ENCODE measurements at places on chromosomes 13 and 19.

GRCh38 chr19:6826281-6826920, 53.9 kb downstream of the VAV1 start:
- DNase-seq = no peak

- no peak for DNase-seq
These were observed 1.9 kb upstream of the KL start for GRCh38 chr13:33014291-33014690.

GRCh38 chr13:37368501-37368900, 230.1 kb downstream of the POSTN start:
- no peak for DNase-seq

GRCh38 chr19:55391702-55392615, 6.2 kb downstream of the RPL28 start:
- no peak for DNase-seq

DNA sequence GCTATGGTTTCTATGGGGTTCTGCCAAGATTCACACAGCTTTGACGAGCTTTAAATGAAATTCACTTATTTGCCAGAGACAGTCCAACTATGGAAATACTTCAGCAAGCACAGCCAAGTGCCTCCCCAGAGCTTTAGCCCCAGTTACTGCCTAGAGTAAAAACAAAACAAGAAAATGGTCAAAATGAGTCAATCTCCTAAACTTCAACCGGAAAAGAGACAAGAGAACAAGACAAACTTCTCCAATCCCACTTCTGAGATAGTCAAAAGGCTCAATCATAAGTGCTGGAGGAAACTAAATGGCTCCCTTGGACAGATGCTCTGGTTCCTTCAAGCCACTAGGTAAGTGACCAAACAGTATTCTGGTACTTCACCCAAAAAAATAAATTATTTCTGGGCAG, 65.8 kb downstream of the KATNAL1 start:
- no peak for DNase-seq

- DNase-seq = no peak
These were observed 463.5 kb downstream of the GPC6 start for GRCh38 chr13:93690139-93690538.

- DNase-seq = no peak
These were observed 1317.0 kb downstream of the PCDH9 start for GRCh38 chr13:65913173-65913572.

GRCh38 chr13:109998684-109999533, 212.5 kb upstream of the IRS2 start:
- DNase-seq = no peak

DNA sequence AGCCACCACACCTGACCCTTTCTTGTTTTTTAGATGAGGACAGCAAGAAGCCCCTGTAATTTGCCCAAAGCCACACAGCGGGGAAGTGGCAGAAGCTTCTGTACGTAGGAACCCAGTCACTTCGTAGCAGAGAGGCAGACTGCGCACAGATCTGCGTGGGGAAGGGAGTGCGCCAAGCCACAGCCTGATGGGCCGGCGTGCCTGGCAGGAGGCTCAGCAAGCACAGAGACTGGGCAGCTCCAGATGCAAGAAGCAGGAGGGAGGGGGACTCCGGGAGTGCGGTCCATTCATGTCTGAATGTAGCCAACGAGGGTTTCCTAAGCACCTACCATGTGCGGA, 347 bp upstream of the TJP3 start:
- no peak for DNase-seq

DNA sequence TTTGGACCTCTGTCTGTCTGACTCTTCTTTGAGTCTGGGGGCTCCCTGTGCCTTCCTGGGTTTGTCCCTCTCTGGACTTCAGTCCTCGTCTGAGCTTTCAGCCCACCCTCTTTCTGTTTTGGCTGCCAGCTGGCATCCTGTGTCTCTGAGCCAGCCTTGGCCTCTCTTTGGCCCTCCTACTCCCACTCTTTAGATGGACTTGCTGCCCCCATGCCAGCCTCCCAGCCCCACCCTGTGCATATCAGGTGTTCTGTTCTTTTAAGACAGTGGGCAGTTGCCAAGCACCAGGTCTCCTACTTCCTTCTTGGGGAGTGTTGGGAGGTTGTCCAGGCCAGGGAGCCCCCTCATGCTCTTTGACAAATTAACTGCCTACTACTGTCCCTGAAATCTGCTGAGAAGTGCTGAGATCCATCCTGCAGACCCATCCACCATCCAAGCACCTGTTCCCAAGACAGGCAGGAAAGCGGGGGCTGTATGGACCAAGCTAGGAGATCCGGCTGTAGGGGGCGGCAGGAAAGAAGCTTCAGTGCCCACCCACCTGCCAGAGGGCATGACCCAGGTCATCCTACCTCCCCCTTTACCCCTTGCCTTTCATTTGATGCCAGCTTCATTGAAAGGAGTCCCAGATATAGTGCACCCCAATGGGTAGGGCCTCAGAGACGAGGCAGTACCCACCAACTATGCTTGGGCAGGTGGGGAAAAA, 9.6 kb downstream of the CIC start:
- no peak for DNase-seq

- DNase-seq = no peak
These were observed 4.3 kb downstream of the ERCC1 start for GRCh38 chr19:45419396-45419795.

GRCh38 chr19:8046569-8047165, 5.9 kb upstream of the CCL25 start:
- DNase-seq = no peak

- no peak for DNase-seq
These were observed 94.1 kb downstream of the RNASEH2B start for GRCh38 chr13:51003642-51004041.

GRCh38 chr13:23845105-23845725, 44.0 kb downstream of the MIPEP start:
- no peak for DNase-seq

DNA sequence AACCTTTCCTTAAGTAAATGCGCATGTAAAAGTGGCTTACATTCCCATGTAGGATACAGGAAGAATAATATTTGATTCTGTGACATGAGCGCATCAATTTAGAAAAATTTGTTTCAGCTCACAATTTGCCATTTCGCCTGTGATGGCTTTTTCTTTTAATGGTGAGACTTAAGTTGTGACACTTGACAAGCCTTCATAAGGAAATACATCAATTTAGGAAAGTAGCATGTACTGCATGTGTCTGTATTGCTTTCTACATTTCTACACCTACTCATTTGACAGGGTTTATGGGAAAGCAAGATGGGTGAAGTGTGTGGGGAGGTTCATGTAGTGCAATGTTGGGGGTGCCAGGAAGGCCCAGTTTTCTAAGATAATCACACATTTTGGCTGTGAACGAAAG, 12.1 kb upstream of the SCEL start:
- no peak for DNase-seq

GRCh38 chr13:32075170-32075851, 43.7 kb downstream of the FRY start:
- no peak for DNase-seq

DNA sequence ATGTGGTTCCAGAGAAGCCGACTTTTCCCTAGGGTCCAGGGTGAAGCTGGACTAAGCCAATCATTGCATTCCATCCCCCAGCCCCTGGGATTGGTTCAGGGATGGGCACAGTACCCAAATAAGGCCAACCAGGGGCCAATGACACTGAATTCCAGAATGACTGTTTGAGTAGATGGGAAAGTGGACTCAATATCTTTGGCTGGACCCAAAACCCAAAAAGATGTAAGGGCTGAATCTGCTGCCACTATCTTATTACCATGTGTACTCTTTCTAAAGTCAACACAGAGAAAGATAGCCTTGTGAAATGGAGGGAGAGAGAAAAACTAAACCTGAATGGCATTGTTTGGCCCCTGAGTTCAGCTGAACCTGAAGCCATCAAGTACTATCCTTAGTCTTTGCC, 39.2 kb upstream of the TNFSF11 start:
- DNase-seq = no peak

DNA sequence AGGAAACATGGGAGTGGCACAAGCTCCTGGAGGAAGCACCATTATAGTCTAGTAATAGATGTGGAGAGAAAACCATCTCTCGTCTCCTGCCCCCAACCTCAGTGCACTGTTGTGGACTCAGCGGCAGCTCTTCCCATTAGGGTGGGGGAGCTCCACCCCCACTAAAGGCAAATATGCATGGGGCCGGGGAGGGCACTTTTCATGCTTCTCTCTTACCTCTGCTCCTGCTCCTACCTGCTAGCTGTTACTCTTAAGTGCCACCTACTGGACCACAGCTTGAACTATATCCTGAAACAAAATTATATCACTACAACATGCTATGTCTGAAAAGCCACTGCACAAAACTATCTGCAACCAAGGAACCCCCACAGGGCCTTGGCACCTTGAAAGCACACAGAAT, 112.6 kb upstream of the DACH1 start:
- no peak for DNase-seq

GRCh38 chr19:13163609-13164342, 13.6 kb downstream of the IER2 start:
- DNase-seq = peak; percentile 48

DNA sequence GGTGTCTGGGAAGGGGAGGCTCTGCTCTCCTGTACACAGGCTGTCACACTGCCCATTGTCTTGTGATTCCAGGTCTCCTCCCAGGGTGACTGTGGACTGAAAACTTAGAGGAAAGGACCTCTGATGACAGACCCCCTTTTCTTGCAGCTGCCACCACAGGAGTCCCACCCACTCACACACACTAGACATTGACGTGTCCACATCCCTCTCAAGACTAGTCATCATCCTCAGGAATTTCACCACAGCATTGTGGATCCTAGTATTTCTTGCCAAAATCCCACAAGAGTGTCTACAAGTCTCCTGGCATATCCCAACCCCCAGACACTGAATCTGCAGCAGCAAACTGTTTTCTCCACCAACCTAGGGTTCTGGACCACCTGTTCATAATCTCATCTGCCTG, 5.3 kb downstream of the ZNF85 start:
- no peak for DNase-seq

GRCh38 chr13:31179754-31180153, 18.1 kb upstream of the HSPH1 start:
- no peak for DNase-seq

GRCh38 chr13:23472189-23472588, 38.7 kb upstream of the SACS start:
- no peak for DNase-seq

- DNase-seq = no peak
These were observed 374.5 kb upstream of the NBEA start for GRCh38 chr13:34567597-34567996.

DNA sequence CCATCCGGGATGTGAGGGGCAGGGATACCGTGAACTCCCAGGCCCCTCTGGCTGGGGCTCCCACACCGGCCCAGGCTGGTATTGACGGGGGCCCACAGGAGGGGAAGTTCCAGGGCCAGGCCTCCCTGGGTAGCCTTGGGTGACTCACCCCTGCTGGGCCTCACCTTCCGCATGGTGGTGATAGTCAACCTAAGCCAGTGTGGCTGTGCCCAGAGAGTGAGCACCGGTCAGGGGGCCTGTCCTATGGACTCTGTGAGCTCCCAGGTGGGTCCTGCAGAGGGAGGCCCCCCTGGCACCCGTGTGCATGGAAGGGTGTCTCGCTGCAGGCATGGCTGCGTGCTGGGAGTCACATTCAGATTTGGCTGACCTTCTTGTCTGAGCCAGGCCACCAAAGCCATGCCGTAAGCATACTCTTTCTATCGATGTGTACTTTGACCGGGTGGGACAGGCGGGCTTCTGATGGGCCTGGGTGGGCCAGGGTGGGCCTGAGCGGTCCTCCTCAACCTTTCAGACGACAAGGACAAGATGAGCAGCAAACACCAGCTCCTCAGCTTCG, 27.6 kb downstream of the DHX34 start:
- no peak for DNase-seq

- no peak for DNase-seq
These were observed 10.4 kb downstream of the MIDN start for GRCh38 chr19:1258707-1259205.

DNA sequence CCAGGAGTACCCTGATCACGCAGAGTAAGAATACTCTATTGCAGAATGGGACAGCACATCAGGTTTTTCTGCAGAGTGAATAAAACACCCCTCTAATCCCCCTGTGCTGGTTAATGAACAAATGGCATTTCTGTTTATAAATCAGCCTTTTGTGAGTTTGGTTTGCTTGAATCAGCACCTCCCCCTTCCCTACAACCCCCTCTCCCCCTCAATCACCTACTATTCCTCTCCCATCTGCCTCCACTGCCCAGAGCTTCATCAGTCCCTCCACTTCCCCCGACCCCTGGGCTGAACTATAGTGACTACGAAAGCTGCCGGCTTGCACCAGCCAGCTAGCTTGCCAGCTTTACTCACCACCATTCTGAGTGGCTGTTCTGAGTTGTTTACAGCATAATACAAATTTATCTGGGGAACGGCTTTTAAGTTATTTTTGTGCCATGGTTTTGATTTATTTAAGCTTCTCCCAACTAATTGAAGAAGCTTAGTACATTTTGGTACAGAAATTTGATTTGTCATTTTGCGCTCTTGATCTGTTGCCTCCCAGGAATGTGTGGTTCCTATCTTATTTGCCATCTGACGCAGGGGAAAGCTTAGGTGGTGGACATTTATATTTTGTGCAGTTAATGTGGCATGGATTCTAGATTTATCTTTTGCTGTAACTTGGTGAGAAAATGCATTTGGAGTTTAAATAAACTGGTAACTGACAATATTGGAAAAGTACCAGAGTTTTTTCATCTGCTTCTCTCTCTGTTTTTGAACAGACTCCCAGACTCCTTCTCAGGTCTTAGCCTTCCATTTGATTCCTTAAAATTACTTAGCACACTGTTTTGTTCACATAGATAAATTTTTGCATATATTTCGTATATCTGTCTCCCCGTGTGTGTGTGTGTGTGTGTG, 41.7 kb upstream of the WDFY2 start:
- no peak for DNase-seq

GRCh38 chr13:58376775-58377174, 745.2 kb downstream of the PCDH17 start:
- no peak for DNase-seq

- no peak for DNase-seq
These were observed 13.9 kb downstream of the TINCR start for GRCh38 chr19:5553892-5554291.

GRCh38 chr19:1884719-1885334, 469 bp downstream of the ABHD17A start:
- no peak for DNase-seq

DNA sequence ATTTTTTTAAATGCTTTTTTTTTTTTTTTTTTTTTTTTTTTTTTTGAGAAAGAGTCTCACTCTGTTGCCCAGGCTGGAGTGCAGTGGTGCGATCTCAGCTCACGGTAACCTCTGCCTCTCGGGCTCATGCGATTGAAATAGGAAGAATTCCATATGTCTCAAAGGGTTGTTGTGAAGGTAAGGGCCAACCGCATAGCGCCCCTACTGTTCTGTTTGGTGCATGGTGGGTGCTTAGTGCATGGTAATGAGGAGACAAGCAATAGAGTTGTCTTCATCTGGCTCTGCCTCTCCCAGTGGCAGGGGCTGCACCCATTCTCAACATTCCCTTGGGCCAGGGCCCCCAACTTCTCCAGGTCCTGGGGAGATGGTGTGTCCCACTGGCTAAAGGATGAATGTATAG, 68.7 kb downstream of the RASL11A start:
- peak; percentile 32 for DNase-seq

GRCh38 chr13:25860862-25861261, 191.0 kb downstream of the SHISA2 start:
- no peak for DNase-seq

GRCh38 chr13:39913339-39913738, 257.9 kb downstream of the COG6 start:
- DNase-seq = no peak

All from activated naive CD4-positive, alpha-beta T cell treated with Interleukin-2 at 50 U/mL for 16 hours (primary cell).